ENCODE measurements at places on chromosomes 2 and 18.

DNA sequence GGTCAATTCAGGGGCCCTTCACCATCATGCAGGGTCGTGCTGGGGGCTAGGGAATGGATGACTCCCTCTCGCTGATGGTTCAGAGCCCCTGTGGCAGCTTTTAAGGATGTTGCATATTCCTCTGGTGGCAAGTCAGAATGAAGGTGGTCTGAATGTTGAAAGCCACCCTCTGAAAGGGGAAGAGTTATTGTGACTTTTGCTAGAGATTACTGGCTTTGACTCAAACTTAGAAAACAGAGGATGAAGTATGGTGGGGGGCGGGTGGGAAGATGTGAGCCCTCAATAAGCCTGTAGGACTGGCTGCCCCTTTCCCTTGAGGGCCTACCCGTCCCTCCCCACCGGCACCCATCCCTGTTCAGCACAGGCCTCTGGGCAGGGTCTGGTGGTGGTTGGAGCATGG is 23.2 kb downstream of the MC2R start:
- DNase-seq, result no peak

DNA sequence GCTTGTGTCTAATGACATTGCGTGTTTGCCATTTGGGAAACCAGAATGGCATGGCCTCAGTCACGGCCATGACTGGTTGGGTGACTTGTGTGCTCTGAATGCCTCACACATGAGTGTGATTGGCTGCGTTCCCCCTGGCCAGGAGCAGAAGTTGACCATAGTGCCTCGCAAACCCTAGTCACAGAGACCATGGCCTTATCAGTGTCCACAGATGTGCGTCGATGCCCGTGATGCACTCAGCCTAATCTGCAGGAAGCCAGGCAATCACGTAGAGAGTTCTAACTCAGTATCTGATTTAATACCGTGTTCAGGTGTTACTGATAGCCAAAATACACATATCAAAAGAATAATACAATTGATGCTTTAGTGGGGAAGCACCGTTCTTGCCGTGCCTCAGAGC is 64.0 kb downstream of the BOLA3 start:
- no peak for DNase-seq

DNA sequence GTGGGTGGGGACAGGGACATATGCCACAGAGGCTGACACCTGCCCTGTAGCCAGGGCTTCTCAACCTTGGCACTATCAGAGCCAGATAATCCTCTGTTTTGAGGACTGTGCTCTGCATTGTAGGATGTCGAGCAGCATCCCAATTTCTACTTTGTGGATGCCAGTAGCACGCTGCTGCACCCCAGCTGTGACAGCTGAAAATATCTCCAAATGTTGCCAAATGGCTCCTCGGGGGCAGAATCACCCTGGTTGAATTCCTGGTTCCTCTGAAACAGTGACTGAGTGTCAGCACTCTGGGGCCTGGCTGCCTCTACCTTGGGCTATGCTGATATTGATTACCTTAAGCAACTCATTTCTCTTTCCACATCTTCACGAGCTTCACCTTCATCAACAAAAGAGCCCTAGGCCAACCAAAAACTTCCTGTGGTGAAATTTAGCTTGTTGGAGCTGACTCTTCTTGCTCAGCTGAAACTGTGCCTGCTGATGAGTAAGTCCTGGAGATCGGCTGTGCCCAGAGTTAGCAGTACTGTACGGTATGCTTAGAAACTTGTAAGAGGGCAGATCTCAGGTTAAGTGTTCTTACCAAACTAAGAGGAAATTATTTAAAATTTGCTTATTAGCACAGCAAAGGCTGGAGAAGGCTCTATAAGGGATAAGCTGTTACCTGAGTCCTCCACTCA is 138.1 kb downstream of the SEPTIN10 start:
- DNase-seq, result no peak

GRCh38 chr18:46832849-46833248 is 76.0 kb upstream of the ST8SIA5 start:
- no peak for DNase-seq

DNA sequence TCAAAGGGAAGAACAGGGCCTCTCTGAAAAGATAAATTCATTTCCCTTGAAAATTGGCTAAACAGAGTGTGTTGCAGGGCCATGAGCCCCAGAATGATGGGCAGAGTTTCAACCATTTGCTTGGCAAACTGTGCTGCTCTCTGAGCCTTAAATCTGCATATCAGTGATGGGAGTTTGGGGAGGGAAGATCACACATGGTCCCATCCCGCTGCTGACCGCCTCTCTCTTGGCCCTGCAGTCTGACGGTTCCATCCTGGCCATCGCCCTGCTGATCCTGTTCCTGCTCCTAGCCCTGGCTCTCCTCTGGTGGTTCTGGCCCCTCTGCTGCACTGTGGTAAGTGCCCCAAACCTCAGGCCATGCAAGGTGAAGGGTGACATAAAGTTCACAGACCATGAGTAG is 139.0 kb downstream of the ANTXR1 start:
- no peak for DNase-seq

Measured in stimulated activated CD4-positive, alpha-beta T cell treated with anti-CD3 and anti-CD28 coated beads, Interleukin-15, amount 100 ng/mL, for 1 hour (primary cell).